ENCODE measurements at places on chromosomes 5 and 9. TPM values are rescaled to one million over a fixed set of nuclear protein-coding genes. Genes with fewer than 3 reads are reported as not detected.

DNA sequence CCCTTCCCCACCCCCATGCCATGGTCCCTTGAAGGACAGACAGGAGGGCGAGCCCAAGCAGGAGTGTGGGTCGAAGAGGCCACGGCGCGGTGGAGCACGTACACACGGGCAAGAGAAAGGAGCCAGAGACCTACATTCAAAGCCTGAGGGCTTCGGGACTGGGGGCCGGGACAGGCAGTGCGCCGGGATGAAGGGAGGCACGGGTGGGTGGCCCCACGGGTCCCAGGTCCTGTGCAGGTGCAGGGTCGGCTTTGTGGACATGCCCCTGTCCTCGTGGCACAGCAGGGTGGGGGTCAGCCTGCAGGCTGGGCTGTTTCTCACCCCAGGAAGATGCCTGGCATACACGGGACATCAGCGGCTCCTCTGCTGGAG is 9.8 kb downstream of the LRRC26 start:
- DNase-seq = no peak

DNA sequence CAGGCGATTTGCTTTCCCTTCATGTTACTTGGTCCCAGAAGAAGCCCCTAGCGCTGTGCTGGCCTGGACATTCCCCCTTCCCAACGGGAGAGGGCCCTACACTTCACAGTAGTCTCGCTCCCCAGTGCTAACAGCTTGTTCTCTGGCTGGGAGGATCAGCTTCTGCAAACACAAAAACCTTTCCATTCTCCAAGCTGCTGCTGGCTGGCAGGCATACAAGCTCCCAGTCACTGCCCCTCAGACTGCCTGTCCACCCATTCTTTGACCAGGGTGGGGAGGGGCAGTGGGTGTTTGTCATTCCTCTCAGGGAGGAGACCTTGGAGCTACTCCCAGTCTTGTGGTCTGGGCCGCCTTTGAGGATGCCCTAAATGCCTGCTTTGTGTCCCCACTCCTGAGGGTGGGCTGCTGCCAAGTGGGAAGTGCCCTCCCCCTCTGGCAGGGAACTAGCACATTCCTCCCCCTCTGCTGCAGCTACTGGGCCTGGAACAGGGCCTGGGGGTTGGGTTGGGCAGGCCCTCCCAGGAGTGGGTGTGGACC is 20.8 kb downstream of the ENHO start:
- DNase-seq = peak; percentile 78

Gene GRM6
- not detected for total RNA-seq

Gene PPIC
- 13.0 TPM for total RNA-seq

Gene TRPM3
- total RNA-seq = 2.0 TPM

GRCh38 chr5:36944607-36945225 is 68.1 kb downstream of the NIPBL start:
- no peak for DNase-seq

DNA sequence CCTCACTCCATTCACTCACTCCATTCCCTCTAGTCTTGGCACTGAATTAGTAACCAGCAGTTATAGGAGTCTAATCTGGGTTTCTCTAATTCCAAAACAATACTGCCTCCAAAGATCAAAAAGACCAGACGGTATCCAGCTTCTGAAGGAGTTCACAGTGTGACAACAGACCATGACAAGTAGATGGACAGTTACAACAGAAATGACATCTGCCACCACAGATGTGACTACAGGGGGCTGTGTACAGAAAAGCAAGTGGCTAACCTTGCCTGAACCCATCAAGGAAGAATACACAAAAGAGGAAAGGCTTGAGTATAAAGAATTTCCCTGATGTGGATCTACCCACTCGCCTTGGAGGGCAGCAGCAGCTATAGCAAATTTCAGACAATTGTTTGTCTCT is 112.4 kb downstream of the ACTL7B start:
- no peak for DNase-seq
